Activated T-cell treated with anti-CD3 and anti-CD28 coated beads, Interleukin-2, amount 50 U/mL, for 4 hours (primary cell): ENCODE measurements at places on chromosomes 16 and 17.
A peak's percentile ranks its signal among the peaks of the same experiment; 100 is the strongest.

DNA sequence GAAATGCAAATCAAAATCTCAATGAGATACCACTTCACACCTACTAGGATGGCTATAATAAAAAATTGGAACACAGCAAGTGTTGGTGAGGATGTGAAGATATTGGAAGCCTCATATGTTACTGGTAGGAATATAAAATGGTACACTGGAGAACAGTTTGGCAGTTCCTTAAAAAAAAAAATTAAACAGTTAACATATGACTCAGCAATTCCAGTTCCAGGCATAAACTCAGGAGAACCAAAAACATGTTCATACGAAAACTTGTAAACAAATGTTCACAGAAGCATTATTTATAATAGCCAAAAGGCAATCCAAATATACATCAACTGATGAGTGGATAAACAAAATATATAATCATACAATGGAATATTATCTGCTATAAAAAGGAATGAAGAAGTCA lies 28.2 kb downstream of the ZNF652 start:
- no peak for DNase-seq

- peak; percentile 19 for DNase-seq
Observed at GRCh38 chr16:87926246-87927194, 9.8 kb downstream of the CA5A start.

GRCh38 chr16:68400083-68400923 lies 48.0 kb downstream of the SMPD3 start:
- DNase-seq, result no peak

- no peak for DNase-seq
Observed at GRCh38 chr16:65015599-65015998, 106.3 kb downstream of the CDH11 start.

GRCh38 chr16:28009586-28010373 lies 53.7 kb downstream of the GSG1L start:
- no peak for DNase-seq

GRCh38 chr17:65593855-65594845 lies 32.7 kb upstream of the AXIN2 start:
- DNase-seq, result no peak

GRCh38 chr17:81261582-81262336 lies 22.6 kb downstream of the NDUFAF8 start:
- no peak for DNase-seq

- DNase-seq, result no peak
Observed at GRCh38 chr16:27498916-27499658, 50.6 kb downstream of the GTF3C1 start.

- DNase-seq, result no peak
Observed at GRCh38 chr16:9081843-9082242, 9.6 kb upstream of the HAPSTR1 start.

DNA sequence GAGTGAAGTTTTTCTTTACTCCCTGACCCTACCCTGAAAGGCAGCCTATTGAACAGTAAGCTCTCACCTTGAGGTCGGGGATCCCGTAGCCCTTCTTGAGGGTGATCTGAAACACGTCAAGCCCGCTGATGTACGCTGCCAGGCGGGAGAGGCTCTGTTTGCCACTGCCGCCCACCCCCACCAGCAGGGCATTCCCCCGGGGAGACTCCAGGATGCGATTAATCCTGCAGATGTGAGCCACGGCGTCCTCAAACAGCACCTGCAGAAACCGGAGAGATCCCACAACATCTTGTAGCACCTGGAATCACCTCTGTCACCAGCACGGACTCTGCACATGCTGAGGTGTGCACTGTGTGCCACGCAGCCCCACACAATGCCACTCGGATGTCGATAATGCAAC lies 96.8 kb downstream of the PGS1 start:
- DNase-seq, result no peak

DNA sequence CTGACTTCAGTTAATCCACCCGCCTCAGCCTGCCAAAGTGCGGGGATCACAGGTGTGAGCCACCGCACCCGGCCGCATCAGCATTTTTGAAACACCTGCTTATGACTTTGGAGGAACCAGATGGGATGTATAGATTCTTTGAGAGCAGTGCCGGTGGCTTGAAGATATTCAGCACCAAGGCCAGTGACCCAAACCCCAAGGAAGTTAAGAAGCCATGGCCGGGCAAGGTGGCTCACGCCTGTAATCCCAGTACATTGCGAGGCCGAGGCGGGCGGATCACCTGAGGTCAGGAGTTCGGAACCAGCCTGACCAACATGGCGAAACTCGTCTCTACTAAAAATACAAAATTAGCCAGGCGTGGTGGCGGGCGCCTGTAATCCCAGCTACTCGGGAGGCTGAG lies 43.9 kb downstream of the TRARG1 start:
- no peak for DNase-seq

- no peak for DNase-seq
Observed at GRCh38 chr16:27481282-27481934, 68.3 kb downstream of the GTF3C1 start.

- DNase-seq, result no peak
Observed at GRCh38 chr17:81646869-81647600, 9.3 kb downstream of the PDE6G start.

GRCh38 chr17:18968945-18969887 lies 17.3 kb downstream of the SLC5A10 start:
- no peak for DNase-seq

DNA sequence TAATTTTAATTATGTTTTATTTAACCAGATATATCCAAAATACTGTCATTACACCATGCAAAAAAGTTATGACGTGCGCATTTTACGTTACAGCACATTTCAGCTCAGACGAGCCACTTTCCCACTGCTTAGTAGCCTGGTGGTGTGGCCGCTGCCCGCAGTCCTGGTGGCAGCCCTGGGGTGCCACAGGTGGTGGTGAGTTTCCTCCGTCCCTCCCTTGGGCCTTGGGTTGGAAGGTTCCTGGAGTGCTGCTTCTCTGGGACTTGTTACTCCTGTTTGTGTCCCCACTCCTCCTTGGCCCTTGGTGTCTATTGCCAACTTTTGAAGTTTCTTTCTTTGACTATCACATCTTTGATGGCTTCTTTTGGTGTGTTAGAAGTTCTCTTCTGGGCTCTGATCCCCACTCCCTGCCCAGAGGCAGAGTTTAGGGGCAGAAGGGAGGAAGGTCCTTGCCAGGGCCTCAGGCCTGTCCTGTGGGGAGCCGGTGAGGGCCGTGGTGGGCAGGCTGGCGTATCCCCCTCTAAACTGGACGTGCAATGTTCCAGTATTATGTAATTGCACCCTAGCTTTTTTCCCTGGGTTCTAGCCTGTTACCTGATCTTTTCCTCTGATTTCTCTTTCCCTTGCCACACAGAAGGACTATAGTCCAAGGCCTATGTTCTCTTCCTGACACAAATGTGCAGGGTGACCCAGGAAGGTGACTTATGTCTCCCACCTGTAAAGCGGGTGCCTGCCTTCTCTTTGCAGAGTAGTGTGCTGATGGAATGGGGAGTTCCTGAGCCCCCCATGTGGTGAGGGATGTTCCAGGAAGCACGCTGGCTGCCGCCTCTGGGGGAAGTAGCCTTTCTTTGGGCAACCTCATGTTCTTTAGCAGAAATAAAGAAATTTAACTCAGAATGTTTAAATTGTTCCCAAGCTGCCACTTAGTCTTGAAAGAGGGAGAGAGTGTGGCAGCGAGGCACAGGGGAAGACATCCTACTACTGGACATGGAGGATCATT lies 8.4 kb downstream of the MPRIP start:
- DNase-seq, result no peak

DNA sequence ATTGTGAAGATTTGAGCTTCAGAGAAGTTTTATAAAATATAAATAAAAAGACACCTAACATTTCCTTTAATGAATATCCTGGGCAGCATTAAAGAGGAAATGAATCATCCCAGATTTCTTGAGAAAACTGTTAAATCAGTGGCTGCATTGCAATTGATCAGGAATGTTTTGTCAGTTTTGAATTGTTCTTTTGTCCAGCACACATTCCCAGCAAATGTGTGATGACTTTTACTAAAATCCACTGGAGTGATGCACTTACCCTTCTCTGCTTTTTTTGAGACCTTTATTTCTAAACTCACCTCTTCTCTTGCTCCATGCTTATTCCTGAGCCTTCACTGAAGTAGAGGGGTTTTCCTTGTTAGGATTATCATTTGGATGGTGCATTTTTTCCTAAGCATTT lies 1307.2 kb downstream of the CDH8 start:
- DNase-seq, result no peak

DNA sequence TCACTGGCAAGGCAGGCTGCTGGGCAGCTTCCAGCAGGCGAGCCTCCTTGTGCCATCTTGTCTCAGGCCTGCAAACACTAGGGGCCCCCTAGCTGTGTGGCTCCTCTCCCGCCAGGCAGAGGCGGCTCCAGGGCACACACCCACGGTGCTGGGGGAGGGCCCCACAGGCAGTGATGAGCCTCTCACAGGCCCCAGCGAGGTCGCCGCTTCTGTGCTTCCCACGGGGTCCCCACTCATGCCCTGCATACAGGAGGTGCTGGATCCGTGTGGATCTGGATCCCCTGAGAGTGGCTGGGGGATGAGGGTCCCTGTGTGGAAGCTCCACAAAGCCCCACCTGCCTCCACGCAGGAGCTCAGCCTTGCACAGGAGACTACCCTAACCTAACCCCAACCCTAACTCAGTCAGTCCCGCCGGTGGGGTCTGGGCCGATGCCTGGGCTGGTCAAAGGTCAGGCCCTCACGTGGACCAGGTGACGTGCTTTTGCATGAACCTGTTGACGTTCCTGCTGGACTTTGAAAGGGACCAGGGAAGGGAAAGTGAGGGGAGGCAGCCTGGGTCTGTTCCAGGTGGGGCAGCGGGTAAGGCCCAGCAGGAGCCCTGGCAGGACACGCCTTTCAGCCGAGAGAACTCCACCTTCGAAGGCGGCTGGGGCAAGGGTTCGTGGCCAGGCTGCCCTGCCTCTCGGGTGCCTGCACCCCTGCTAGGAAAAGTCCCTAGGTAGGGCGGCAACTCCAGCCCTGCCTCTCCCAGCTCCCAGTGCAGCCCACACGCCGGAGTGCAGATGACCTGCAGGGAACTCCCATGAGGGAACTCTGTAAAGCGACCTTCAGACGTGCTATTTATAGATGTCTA lies 5.2 kb downstream of the SECTM1 start:
- DNase-seq, result no peak

DNA sequence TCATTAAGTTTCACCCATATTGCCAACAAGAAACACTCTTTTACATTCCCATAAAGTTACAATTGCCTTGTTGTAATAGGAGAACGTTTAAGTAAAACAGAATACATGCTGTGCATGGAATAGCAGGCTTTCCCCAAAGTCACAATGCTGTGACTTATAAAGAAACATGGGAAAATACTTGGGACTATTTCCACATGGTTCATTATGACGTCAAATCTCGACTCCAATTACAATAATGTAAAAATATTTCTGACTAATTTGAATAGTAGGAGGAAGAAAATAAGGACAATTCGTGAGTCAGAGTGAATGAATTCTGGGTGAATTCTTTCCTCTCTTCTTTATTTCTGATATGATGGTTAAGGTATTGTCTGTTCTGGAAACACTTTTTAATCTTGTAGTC lies 52.8 kb downstream of the CDH11 start:
- no peak for DNase-seq

GRCh38 chr16:57755726-57756423 lies 20.3 kb downstream of the KATNB1 start:
- DNase-seq, result no peak

DNA sequence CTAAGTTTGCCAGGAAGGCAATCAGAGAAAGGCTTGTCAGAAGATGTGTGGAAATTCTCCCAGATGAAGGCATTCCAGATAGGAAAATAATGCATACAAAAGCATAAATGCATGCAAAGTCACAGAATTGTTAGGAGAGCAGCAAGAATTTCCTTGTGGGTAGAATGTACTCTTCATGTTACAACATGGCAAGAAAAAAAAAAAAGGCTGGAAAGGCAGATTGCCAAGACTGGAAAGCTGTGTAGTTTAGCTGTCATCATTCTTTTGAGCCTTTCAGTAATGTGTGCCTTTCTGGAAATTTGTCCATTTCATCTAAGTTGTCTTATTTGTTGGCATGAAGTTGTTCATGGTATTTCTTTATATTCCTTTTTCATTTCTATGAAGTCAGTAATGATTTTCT lies 71.0 kb upstream of the EFCAB3 start:
- no peak for DNase-seq

- no peak for DNase-seq
Observed at GRCh38 chr16:87368029-87368770, 15.4 kb downstream of the FBXO31 start.

GRCh38 chr16:4533490-4533889 lies 5.1 kb downstream of the CDIP1 start:
- DNase-seq, result no peak

DNA sequence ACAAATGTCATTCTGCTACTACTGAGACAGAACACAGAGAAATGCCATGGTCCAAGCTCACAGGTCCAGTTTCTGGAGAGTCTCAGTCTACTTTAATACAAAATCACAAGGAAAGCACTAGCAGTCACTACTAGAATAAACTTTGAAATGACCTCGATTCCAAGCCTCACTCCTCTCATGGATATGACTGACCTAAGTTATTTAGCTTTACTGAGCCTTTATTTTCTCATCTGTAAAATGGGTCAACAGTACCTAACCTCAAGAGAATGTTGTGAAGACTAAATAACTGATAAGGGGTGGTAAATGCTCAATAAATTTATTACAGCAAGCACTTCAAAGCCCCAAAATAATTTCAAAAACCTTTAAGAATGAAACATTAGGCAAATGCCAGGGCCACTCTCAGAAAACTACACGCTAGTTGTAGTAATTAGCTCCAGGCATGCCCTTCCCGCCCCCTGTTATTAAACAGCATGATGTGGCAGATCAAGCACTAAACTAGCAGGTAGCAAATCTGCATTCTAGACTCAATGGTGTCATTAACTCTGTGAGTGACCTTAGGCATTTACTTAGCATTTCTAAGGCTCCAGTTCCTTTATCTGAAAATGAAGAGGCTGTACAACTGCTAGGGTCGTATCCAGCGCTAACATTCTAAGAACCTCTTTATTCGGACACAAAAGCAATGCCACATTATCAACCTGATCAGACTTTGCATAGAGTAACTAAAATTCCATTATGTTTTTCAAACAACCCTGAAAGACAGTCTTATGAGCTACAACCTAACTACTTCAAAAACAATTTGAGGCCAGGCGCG lies 8.4 kb downstream of the GSPT1 start:
- DNase-seq, result no peak

GRCh38 chr16:6252541-6252940 lies 1080.1 kb upstream of the RBFOX1 start:
- no peak for DNase-seq

DNA sequence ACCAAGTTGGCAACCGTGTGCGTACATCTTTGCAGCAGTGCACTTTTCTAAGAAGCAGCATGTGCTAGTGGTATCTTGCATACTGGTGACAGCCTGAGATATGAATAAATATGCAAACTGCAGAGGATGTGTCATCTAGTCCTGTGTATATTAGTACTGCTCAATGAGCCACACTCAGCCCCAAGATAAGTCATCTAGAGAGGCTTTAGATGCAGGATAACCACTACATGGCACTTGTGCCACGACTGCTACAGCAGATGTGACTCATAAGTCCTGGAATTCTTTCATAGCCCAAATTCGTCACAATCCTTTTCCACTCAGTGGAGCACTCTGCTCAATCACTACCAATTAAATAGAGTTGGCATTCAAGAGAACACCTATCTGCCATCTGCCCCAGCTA lies 171.5 kb downstream of the AXIN2 start:
- DNase-seq, result no peak

- no peak for DNase-seq
Observed at GRCh38 chr17:79952265-79952877, 83.3 kb downstream of the TBC1D16 start.

- DNase-seq, result no peak
Observed at GRCh38 chr16:84055801-84056634, 13.4 kb upstream of the SLC38A8 start.
